ENCODE measurements at places on chromosomes 16 and 17. TPM values are rescaled to one million over a fixed set of nuclear protein-coding genes. Genes with fewer than 3 reads are reported as not detected.

DNA sequence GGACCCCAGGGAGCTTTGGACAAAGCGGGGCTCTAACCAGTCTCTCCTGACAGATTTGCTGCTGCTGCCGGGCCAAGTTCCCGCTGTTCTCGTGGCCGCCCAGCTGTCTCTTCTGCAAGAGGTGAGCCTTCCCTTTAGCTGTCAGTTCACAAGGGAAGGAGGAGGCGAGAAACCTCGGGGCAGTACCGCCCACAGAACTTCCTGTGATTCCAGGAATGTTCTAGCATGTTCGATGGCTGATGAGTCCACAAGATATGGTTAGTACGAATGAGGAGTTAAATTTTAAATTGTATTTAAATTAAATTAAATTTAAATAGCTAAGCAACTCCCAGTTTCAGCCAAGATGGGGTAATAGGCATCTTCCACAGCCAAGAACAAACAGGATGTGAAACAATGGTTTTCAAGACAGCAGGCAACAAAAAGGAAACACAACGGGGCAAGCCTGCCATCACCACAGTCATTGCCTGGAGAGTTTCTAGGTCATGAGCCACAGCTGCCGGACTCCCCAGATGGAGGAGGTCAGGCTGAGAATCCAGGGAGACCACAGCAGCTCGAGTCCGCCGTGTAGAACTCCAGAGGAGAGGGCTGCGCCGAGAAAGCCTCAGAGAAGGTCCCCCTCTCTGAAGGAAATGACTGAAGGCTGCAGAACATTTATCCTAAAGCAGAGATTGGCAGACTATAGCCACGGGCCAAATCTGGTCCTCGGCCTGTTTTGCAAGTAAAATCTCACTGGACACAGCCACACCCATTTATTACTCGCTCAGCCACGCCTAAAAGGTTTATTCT, 9.5 kb upstream of the TCF25 start:
- DNase-seq, result peak; percentile 29

DNA sequence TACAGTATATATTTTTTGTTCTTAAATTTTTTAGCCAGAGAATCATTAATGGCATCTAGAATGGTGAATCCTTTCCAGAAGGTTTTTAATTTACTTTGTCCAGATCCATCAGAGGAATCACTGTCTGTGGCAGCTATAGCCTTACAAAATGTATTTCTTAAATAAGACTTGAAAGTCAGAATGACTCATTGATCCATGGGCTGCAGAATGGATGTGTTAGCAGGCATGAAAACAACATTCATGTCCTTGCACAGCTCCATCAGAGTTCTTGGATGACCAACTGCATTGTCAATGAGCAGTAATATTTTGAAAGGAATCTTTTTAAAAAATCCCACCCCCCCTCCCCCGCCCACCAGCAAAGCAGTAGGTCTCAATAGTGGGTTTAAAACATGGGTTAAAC, 51.4 kb downstream of the CACNG1 start:
- DNase-seq, result no peak

DNA sequence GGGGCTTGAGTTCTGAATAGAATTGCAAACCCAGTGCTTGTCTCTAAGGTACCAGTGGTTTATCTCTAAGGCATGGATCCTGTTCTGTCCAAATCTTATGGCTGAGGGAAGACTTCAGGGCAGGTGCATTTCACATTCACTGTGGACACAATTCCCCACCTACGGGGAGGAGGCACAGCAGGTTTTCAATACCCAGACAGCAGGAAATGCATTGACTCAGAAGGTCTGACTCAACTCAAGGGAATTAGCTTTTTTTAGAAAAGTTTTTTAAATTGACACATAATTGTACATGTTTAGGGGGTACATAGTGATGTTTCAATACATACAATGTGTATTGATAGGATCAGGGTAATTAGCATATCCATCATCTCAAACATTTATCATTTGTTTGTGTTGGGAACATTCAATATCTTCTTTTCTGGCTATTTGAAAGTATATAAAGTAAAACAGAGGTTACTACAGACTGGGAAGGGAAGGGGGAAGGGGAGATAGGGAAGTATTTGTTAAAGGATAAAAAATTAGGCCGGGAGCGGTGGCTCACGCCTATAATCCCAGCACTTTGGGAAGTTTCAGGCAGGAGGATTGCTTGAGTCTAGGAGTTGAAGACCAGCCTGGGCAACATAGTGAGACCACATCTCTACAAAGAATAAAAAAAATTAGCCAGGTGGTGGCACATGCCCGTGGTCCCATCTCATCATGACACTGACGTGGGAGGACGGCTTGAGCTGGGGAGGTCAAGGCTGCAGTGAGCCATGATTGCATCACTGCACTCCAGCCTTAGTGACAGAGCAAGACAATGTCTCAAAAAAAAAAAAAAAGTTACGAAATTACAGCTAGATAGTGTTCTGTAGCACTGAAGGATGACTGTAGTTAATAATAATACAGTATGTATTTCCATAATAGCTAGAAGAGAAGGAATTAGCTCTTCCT, 54.9 kb downstream of the RGS9 start:
- DNase-seq, result no peak

DNA sequence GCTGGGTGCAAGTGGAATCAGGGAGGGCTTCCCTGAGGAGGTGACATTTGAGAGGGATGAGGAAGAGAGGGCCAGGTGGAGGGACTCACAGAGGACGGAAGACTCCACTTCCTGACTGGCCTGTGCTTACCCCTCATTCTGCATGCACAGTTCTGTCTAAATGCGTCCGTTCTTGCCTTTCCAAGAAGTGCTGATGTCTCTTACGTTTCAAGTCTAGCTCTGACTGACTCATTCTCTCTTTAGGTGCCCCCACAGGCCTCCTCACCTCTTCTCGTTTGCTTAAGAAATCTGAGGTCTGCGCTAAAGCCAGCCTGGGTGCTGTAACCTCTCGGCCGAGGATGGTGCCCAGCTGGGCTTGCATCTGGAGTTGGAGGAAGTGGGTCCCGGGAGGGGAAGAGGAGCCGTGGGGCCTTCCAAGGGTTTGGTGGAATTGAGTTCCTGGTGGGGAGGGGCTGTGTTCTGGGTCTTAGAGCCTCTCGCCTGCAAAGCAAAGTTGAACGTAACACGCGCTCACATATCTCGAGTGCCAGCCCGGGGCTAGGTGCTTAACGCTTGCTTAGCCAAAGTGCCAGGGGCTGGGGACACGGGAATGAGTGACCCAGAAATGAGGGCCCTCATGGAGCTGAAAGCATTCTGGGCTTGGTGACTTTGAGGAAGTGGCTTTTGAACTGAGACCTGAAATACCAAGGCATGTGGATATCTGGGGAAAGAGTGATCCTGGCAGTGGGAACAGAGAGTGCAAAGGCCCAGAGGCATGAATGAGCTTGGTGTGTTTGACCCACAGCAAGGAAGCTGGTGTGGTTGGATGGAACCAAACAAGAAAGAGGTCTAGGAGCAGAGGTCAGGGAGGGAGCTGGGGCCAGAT, 4.8 kb downstream of the IL4R start:
- DNase-seq, result peak; percentile 54

DNA sequence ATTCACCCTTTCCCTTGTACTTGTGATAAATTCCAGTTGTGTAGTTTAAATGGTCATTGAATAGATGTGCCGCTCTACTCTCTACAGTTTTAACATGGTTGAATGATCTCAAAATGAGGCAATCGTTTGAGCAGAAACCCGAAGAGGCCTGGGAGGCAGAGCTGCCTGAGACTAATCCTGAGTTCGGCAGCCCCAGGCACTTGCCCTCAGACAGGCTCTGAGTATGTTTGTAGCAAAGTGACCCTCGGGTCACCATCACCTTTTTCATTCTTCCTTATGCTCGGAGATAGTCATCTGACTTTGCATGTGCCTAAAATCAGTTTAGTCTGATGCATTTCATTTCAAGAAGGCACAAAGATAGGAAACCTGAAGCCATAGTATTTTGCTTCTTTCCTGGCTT, 184.0 kb upstream of the RBFOX1 start:
- DNase-seq, result no peak

DNA sequence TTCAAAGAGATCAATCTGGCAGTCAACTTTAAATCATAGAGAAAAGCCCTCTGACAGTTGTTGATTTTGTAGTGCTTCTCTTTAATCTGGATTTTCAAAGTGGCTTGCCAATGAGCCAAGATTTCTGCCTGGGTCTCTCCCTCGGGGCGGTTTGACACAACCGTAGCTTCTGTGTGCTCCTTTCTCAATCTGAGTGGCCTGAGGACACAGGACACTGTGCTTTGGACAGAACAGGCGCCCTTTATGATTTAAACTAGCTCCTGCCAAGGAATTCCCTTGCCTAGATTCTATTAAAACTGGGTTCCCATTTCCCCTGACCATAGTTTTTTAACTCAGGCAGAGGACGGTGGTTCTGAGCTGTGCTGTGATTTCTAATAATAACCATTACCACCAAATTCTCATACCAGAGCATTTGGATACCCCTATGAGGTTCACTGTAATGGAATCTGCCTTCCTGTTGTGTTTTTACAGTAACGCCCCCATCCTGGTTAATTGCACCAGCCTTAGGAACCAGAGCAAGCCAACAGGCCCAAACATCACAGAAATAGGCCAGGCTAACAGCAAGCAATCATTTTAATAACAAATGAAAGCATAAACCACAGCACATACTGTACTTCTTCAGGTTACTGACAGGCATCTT, 4.0 kb downstream of the ZFHX3 start:
- no peak for DNase-seq

GRCh38 chr16:48082516-48082915, 73.3 kb downstream of the ABCC12 start:
- no peak for DNase-seq

ARHGAP23 gene
- total RNA-seq, result 0.29 TPM
